Activated CD8-positive, alpha-beta T cell treated with anti-CD3 and anti-CD28 coated beads for 36 hours (primary cell): ENCODE measurements at places on chromosomes 12 and 14. TPM values are rescaled to one million over a fixed set of nuclear protein-coding genes. Genes with fewer than 3 reads are reported as not detected.

DNA sequence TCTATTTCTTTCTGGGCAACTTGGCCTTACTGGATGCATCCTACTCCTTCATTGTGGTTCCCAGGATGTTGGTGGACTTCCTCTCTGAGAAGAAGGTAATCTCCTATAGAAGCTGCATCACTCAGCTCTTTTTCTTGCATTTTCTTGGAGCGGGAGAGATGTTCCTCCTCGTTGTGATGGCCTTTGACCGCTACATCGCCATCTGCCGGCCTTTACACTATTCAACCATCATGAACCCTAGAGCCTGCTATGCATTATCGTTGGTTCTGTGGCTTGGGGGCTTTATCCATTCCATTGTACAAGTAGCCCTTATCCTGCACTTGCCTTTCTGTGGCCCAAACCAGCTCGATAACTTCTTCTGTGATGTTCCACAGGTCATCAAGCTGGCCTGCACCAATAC, 5.3 kb downstream of the OR4N5 start:
- H3K36me3 ChIP-seq = no peaks in the 10 kb centered on the region
- no peak overlapping the region for H3K4me3 ChIP-seq
- H3K4me1 ChIP-seq = no peaks in the 10 kb centered on the region
- peaks cover 10% of the 10 kb centered on the region for H3K27me3 ChIP-seq

TAS2R19 gene
- 1.5 TPM for total RNA-seq

TMEM253 gene
- total RNA-seq = not detected

FAM90A1 gene
- 0.27 TPM for total RNA-seq

DNA sequence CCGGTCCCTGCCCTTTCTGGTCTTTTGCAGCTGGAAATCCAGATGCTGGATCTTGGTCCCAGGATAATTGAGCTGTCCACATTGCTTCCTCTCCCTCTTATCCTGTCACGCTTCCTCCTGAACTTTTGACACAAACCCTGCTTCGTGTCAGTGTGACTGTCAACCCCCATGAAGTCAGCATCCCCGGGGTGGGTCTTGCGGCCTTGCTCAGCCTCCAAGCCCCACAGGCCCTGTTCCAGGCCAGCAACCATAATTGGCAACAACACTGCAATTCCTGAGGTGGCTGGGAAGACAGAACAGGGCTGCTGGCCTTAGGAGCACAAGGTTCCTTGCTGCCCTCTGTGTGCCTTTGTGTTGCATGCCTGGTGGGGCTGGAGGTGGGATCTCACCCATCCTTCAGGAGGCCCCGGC, 74.9 kb downstream of the NTF3 start:
- DNase-seq = no peak
- no peaks in the 10 kb centered on the region for H3K4me1 ChIP-seq
- no peak overlapping the region for H3K27ac ChIP-seq
- H3K4me3 ChIP-seq = no peak overlapping the region
- no peaks in the 10 kb centered on the region for H3K36me3 ChIP-seq

CLEC9A gene
- total RNA-seq = not detected

DNA sequence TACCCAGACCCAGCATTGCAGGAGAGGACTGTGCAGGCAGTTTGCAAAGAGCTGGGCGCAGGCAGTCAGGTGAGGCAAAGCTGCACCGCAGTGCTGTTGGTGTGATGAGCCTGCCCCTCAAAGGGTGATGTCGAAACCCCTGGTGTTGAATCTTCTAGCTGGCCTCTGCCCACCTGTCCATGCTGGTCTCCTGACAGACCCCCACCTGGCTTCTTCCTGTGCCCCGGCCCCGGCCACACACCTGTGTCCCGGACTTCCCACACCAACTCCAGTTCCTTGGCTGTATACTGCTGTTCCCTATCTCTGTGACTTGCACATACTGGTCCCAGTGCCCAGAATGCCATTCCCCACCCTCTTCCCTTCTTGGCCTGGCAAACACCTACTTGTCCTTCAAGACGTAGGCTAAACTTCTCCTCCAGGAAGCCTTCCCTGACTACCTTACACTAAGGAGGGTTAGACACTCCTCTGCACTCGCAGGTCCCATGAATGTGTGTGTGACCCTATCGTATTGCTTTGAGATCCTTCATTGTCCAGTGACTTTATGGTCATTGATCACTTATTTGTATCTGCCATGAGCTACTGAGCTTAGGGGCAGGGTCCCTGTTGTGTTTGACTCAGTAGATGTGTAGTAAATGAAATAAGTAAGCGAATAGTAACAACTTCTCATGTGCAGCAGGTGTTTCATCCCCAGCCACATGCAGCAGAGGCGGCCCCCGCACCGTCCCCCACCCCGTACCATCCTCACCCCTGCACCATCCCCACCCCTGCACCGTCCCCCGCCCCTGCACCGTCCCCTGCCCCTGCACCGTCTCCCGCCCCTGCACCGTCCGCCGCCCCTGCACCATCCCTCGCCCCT, 37.4 kb downstream of the ESRRB start:
- H3K36me3 ChIP-seq = no peaks in the 10 kb centered on the region
- H3K4me1 ChIP-seq = peaks cover 5% of the 10 kb centered on the region
- no peak for DNase-seq
- H3K27me3 ChIP-seq = peaks cover 28% of the 10 kb centered on the region

HOXC6 gene
- not detected for total RNA-seq

- H3K4me1 ChIP-seq = peaks cover 35% of the 10 kb centered on the region
- peaks cover 4% of the 10 kb centered on the region for H3K36me3 ChIP-seq
- H3K27me3 ChIP-seq = no peaks in the 10 kb centered on the region
- H3K27ac ChIP-seq = no peak overlapping the region
- no peak overlapping the region for H3K4me3 ChIP-seq
Observed at GRCh38 chr14:93949511-93950075, 22.4 kb downstream of the FAM181A start.
